Glutamatergic neuron (in vitro differentiated cells): ENCODE measurements at places on chromosomes 5 and 9.

DNA sequence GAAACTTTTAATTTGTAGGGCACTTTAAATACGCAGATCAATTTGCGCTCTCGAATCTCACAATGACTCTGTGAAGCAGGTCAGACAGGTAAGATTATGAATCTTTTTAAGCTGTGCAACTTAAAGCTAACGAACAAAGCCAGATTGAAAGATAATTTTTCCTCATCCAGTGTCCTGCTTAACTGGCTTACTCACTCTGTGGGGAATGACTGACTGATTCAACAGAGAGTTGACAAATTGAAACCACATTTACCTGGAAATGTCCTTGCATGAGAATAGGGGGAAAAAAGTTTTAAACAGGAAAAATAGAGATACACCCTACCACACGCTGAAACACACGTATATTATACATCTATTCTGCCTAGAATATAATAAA lies 187.9 kb downstream of the MAN2A1 start:
- no peak for DNase-seq

DNA sequence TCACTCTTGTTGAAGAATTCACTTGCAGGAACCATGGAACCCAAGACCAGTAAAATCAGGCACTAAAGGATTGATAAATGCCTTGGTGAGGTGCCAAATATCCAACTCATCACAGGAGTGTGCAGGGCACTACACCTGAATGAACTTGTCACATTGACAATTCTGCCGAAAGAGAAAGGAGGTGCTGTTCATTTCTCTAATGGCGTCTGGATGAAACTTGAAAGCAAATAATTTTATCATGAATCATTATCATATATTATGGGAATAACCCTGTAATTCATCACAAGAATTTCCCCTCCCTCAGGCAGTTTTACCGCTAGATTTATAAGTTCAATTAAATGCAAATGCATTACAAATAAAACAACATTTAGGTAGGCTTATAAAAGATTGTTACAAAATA lies 360.0 kb downstream of the GLIS3 start:
- no peak for DNase-seq

GRCh38 chr9:127505396-127506116 lies 54.2 kb downstream of the LRSAM1 start:
- DNase-seq: peak; percentile 75

DNA sequence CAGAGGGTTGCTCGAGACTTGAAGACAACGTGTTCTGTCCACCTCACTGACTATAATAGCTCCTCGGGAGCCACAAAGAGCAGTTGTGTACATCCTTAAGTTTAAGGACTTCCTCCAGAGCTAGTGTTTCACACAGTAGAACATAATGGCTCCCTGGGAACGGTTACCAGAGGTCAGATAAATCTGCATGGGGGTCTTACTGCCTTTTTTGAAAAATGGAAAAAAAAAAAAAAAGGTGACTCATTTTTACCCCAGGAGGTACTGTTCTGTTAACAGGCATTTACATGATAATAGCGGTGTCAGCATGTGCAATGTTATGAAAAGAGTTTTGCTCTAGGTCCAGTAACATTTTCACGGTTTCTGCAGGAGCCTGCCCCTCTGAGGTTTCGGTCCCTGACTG lies 498.9 kb upstream of the WWC1 start:
- no peak for DNase-seq

GRCh38 chr5:107232293-107232692 lies 438.4 kb downstream of the EFNA5 start:
- no peak for DNase-seq

GRCh38 chr5:7668161-7668560 lies 182.8 kb downstream of the CFAP90 start:
- no peak for DNase-seq

DNA sequence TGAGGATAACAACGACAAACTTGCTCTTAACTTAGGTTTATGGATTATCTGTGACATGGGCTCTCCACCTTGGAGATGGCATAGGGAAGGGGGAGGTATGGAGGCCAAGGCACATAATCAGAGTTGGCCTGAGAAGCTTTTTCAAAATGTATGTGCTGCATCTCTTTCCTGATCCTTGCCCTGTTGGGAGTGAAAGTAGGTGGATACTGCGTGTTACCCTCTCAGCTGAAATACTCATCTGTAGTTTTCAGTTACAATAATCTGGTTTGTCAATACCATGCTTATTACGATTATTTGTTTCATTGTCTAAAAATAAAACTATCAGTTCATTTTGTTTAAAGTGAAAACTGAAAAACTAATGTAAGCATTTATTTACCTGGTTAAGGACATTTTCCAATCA lies 86.7 kb downstream of the SLC44A1 start:
- DNase-seq: no peak

GRCh38 chr5:116942622-116943021 lies 368.0 kb upstream of the SEMA6A start:
- DNase-seq: no peak

DNA sequence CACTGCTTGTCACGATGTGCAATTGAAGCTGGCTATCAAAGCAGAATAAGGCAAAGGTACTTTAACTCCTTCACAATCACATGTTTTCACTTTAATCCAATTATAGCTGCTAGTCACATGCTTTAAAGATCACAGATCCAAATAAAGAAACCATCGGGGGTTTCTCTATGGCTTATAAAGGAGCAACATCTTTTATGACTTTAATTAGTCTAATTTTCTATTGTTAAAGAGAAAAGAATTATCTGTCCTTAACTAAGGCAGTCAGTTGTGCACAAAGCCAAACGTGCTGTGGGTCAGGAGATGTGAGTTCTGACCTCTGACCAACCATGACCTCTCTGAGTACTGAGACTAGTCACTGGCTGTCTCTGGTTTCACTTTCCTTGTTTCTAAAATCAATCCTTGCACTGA lies 561.1 kb downstream of the RAB3C start:
- no peak for DNase-seq

DNA sequence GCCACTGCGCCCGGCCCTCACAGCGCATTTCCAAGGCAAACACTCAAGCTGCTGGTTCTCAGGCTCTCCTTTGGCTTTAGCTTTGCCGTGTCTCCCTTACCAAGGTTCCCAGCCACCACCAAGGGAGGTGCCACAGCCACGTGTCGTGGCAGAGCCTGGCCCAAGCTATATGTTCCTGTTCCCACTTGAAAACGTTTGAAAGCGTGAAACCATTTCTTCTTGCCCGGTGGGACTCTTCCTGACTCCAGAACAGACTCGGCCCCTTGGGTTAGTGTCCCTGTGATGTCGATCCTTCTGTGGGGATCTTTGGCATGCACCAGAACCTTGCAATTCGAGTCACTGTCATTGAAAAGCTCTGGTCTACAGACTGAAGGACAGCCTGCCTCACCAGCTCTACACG lies 147.9 kb downstream of the HSD17B3 start:
- no peak for DNase-seq

GRCh38 chr9:17942498-17942897 lies 363.6 kb downstream of the SH3GL2 start:
- DNase-seq: no peak

DNA sequence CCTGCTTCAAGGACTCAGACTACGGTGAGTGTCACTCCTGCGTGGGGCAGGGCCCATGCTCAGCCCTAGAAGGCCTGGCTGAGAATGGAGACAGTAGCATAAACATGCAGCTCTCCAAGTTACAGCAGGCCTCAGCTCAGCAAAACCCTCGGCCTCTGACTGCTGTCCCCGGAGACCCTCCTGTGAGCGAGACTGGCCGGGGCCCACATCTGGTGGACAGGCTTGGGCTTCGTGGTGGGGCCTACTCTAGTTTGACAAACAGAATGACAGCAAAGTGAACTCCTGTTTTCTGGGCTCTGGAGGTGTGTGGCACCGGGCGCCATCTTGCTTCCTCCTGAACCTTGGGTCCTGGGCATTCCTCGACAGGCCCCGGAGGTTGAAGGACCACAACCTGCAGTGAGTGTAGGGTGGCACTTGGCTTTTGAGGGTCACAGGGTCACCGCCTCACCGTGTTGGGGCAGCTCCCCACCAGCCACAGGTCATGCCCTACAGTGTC lies 97.5 kb downstream of the PHF2 start:
- DNase-seq: peak; percentile 35

DNA sequence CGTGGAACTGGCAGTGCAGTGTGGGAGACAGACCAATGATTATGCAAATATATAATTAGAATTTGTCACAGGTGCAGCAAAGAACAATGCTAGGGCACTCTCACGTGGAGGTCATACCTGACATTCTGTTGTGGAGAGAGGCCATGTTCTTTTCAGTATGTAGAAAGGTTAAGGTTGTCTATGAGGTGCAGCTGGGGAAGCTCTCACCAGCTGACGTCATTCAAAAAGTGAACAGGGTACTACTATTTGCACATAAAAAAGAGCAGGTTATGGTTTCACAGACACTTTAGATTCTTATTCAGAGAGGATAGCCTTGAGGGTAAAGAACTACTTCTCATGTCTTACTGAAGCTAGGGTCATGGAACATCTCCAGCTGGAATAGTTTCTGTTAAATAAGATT lies 19.1 kb downstream of the SH3GL2 start:
- no peak for DNase-seq

DNA sequence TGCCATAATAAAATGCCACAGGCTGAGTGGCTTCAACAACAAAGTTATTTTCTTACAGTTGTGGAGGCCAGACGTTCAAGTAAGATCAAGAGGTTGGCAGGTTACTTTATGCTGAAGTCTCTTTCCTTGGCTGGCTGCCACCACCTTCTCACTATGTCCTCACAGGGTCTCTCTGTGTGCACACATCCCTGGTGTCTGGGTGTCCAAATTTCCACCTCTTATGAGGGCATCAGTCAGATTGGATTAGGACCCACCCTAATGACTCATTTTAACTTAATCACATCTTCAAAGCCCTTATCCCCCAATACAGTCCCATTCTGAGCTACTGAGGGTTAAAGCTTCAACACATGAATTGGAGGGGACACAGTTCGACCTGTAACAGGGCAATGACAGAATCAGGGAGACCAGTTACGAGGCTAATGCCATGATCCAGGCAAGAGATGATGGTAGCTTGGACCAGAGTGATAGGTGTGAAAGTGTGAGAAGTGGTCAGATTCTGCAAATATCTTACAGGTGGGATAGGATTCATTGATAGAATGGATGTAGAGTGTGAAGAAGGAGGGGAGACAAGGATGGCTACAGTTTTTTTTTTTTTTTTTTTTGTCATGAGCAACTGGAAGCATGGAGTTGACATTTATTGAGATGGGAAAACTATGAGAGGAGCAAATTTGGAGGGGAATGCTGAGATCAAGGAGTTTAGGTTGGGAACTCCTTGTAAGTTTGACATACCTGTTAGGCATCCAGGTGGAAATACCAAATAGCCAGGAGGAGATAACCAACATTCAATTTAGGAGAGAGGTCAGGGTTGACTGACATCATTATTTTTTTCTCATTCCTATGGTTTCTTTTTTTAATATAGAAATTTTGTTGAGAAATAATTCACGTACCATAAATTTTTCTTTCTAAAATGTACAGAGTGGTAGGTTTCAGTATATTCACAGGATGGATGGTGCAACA lies 39.6 kb upstream of the FGF1 start:
- DNase-seq: no peak

GRCh38 chr9:106883626-106884190 lies 20.7 kb downstream of the ZNF462 start:
- DNase-seq: no peak

DNA sequence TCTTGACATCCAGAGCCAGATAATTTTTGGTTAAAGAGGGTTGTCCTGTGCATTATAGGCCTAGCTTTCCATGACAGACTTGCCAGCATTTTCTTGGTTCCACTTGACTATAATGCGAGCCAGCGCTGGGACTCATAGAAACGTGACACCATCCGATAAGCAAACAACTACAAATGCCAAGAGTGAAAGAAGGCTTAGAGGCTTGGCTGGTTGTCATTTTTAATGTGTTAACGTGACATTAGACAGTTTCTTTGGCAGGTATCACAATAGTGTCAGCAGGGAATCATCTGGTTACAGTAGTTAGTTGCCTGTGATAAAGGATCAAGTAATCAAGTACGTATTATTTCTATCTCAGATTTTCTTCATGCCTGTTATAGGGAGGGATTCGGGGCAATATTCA lies 20.0 kb upstream of the LIFR start:
- DNase-seq: no peak

GRCh38 chr5:110255194-110255593 lies 471.3 kb downstream of the TMEM232 start:
- DNase-seq: no peak

DNA sequence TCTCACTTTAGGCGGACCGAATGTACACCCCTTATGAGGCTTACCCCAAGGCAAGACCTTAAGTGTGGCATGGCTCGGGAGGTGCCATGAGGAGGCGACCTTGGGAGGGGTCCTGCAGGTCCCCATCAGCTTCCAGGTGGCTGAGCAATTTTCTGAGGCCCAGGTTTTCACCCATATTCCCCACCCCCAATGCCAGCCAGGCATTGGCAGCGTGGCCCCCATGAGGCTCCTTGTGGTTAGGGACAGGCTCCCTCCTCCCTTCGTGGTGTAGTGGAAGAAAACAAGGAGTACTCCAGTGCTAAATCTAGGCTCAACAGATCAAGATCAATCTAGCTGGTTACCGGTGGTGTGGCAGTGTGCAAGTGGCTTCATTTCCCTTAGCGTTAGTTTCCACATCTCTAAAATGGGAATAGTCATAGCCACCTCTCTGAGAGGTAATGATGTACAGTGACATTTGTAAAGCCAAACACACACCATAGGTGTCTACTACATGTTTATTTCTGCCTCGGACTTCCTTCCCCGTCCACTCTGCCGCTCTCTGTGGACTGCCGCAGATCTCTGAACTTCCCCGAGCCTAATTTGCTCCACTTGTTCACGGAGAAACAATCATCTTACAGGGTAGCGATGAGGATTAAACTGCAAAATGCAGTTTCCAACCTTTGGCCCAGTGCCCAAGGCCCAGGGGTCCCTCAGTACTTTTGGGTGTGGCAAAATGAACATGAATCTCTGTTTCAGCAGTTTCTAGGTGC lies 8.4 kb downstream of the LHX2 start:
- DNase-seq: no peak

DNA sequence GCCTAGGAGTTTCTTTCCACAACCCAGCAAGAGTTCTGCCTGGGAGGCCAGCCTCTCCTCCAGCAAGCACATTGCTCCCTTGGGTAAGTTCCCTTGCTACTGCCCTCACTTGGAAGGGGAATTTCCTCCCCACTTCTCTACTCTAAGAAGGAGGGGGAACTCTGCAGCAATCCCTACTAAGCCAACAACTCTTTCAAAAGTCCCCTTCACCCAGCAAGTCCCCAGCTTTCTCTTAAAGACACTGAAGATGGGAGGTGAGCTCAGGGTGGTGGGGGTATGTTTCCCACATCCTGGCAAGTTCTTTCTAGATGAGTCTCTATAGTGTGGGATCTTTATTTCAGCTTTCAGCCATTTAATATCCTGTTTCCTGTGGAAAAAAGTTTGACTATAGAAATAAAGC lies 49.0 kb downstream of the PDE8B start:
- DNase-seq: no peak

DNA sequence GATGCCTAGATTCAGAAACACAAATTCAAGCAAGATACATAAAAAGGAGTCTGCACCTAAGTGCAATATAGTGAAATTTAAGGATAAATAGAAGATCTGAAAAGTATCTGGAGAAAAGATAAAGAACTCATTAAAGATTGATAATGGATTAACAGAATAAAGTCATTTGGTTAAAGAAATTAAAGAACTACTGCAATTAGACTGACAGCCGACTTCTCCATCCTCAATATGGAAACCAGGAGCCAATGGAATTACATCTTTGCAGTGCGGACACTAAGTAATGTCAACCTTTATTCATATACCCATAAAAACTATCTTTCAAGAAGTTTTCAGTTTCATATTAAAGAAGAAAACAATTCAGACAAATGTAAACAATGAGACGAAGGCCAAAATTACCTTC lies 81.0 kb downstream of the MRPL36 start:
- DNase-seq: no peak

GRCh38 chr5:135433681-135434426 lies 13.3 kb downstream of the DCANP1 start:
- DNase-seq: no peak
